PC-9 (cell line): ENCODE measurements at places on chromosomes 16 and 17. TPM values are rescaled to one million over a fixed set of nuclear protein-coding genes. Genes with fewer than 3 reads are reported as not detected.

DNA sequence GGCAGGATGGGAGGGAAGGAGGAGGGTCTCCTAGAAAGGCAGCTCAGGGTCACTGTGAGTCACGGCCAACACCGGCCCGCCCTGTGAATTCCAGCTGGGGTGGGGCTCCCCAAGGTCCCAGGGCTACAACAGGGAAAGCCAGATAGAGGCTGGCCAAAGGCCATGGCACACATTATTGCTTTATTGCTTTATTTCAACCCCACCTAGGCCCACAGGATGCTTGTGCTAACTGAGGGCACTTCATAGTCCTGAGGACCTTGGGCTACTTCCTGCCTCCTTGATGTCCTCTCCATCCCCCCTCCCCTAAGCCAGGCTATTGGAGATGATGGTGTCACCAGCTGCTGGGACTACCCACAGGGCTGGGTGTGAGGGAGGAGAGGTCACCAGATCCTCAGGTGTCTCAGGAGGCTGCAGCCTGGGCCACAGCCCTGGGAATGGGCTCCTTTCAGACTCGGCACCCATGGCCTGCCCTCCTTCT lies 26.1 kb downstream of the LRRC75A start:
- DNase-seq, result no peak

KRT13 gene
- 606 and 1,548 TPM in 2 replicates for total RNA-seq

- H3K27me3 ChIP-seq, result no peaks in the 10 kb centered on the region
- no peak overlapping the region for H3K27ac ChIP-seq
- H3K4me3 ChIP-seq, result no peak overlapping the region
- no peaks in the 10 kb centered on the region for H3K4me1 ChIP-seq
- H3K36me3 ChIP-seq, result no peaks in the 10 kb centered on the region
These were observed 34.7 kb upstream of the KCNJ16 start for GRCh38 chr17:70040336-70040735.

RTN4RL1 gene
- total RNA-seq, result 0.13 and 0.35 TPM in 2 replicates

- H3K4me3 ChIP-seq, result no peak overlapping the region
- no peak for DNase-seq
- H3K36me3 ChIP-seq, result no peaks in the 10 kb centered on the region
- no peak overlapping the region for H3K27ac ChIP-seq
These were observed 34.0 kb upstream of the PIRT start for GRCh38 chr17:10871914-10872313.

HSD17B1 gene
- 0.90 and 1.3 TPM in 2 replicates for total RNA-seq

- peaks cover 11% of the 10 kb centered on the region for H3K4me1 ChIP-seq
- DNase-seq, result no peak
- no peak overlapping the region for H3K4me3 ChIP-seq
- no peaks in the 10 kb centered on the region for H3K27me3 ChIP-seq
- no peak overlapping the region for H3K27ac ChIP-seq
- no peaks in the 10 kb centered on the region for H3K36me3 ChIP-seq
These were observed 52.6 kb downstream of the RAB11FIP4 start for GRCh38 chr17:31444026-31444425.
